ENCODE measurements at places on chromosomes 1 and 21.

GRCh38 chr1:157137046-157137407, 1.2 kb downstream of the ETV3 start:
- no peak for DNase-seq

DNA sequence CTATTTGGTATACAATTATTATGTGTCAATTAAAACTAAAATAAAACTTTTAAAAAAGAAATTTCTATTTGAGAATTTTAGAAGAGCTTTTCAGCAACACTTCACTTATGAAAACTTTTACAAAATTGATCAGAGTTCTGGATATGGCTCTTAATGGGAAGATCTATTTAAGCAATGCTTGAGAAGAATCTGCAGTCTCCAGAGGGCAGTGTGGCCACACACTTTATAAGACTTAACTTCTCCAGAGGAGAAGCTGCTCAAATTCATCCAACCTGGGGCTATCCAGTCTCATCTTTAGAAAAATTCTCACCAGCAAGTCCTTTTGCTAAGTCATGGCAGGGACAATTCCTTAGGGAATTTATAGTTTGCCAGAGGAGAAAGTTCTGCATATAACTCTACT, 25.2 kb upstream of the AGO1 start:
- no peak for DNase-seq

DNA sequence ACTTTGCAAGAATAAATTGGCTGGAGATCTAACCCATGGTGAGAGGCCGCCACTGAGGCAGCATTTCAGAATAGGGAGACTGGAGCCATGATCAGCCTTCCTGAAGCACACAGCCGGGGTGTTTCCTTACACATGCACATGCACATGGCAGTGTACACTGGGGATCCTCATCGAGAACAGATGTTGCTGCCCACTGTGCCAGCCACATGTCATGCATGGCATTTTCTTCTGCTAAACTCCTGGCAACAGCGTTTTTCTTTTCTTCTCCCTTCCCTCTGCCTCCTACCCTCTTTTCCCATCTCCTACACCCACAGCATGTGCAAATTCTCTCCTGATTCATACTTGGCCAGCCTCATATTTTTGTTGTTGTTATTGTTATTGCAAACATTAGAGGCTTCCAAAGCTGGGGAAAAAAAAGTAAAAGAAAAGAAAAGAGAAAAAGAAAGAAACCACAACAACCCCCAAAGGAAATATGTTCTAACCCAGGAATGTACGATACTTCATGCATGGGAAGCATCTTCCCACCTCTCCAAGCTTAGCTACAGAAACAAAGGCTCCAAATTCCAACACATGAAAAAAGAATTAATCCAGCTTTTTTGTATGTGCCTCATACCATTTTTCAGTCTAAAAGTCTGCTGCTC, 344.0 kb downstream of the ASTN1 start:
- DNase-seq, result no peak

DNA sequence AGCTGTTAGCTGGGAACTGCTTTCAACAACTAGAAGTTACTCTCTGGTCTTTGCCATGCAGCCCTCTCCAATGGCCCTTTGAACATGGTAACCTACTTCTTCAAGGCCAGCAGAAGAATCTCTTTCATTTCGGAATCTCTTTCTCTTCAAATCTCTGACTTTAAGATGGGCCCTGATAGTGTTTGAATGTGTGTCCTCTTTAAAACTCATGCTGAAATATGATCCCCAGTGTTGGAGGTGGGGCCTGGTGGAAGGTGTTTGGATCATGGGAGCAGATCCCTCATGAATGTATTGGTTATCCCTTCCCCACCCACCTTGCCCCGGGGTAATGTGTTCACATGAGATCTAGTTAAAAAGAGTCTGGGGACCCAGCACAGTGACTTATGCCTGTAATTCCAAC, 54.5 kb upstream of the SOX13 start:
- DNase-seq, result peak; percentile 2

DNA sequence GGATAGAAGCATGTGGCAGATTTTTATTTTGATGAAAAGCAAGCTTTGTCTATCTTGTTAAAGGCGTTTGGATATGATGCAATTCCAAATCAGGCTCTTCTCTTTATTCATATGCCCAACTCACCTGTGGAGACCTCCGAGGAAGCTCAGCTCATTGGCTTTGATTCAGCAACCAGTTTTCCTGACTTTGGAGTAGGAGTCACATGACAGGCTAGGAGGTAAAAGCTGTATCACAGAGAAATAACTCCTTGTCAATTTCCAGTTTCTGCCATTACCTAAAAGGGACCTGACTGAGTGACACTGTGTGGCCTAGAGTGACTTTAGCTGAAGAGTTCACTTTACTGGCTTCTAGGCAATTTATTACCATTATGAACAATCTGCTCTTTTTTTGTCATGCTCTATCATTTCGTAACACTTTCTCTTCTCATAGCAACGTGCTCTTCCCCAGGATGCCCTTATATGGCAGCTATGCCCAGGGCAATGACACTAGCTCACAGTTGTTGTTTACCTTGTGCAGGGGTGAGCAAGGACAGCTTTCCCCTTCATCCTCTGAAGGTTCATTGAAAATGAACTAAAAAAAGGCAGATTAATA, 107.2 kb downstream of the KCNK1 start:
- no peak for DNase-seq

GRCh38 chr21:46594276-46594675, 10.6 kb downstream of the S100B start:
- DNase-seq, result no peak

- no peak for DNase-seq
Measured at GRCh38 chr1:55974714-55975441, 604.5 kb downstream of the PLPP3 start.

GRCh38 chr1:240136402-240136801, 44.7 kb downstream of the FMN2 start:
- no peak for DNase-seq

DNA sequence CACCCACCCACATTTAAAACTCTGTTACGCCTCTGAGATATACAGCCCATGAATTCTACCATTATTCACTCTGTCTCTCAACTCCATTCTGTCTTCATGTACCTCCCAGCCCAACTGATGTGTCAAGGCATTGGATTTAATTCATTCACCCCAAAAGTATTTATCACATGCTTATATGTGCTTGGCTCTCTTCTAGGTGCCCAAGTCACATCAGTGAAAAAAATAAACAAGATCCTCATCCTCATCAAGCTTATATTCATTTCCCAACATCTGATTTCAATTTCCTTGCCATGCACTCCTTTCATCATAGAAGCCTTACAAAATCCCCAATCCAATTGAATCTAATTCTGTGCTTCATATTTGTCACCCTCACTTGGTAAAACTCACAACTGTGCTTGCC, 967.6 kb downstream of the LTN1 start:
- DNase-seq, result no peak

GRCh38 chr1:212525479-212526110, 83.0 kb upstream of the ATF3 start:
- no peak for DNase-seq

Measured in mesenteric fat pad (tissue), 1 donor.